M059J (cell line): ENCODE measurements at places on chromosomes 1 and 21.
A peak's percentile ranks its signal among the peaks of the same experiment; 100 is the strongest.

GRCh38 chr21:43299441-43300277, 127.3 kb downstream of the SIK1 start:
- no peak for DNase-seq

GRCh38 chr1:166840309-166841274, 1.3 kb downstream of the POGK start:
- DNase-seq = no peak

DNA sequence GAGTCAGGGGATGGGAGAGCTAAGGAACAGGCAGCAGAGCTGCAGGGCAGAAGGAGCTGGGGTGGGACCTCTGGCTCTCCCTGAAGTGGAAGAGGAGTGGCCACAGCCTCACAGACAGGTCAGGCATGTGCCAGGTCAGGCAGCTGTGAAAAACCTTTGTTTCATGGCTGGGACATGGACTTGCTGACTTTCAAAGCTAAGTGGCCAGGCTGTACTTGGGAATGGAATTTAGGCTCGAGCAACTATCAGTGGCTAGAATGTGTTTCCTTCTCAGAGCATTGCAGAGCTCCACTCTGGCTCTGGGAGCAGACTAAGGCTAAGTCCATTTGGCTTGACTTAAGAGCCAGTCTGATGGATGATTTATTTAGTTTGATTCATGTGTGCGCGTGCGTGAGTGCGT, 385.1 kb downstream of the LMX1A start:
- no peak for DNase-seq

- peak; percentile 69 for DNase-seq
Observed at GRCh38 chr1:33143698-33144097, 38.1 kb downstream of the TRIM62 start.

GRCh38 chr1:157137046-157137407, 1.2 kb downstream of the ETV3 start:
- DNase-seq = peak; percentile 42

DNA sequence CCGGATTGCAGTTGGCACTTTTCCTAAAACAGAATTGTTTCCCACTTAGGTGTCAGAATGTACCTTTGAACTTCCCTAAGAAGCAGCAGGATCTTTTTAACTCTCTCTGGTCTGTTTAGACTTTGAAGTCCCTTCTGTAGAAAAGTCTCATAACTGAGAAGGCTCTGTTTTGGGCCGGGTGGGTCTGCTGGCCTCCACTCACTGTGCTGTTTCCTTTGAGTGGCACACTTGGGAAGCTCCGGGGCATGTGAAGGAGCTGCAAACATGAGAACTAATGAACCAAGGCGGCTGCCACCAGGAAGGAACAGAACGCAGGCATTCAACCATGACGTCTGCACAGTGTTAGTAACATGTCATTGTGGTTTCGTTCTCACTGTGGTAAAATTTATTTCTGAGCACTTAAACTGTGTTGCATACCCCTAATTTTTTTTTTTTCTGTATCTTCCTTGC, 19.5 kb upstream of the NCMAP start:
- DNase-seq = peak; percentile 51

DNA sequence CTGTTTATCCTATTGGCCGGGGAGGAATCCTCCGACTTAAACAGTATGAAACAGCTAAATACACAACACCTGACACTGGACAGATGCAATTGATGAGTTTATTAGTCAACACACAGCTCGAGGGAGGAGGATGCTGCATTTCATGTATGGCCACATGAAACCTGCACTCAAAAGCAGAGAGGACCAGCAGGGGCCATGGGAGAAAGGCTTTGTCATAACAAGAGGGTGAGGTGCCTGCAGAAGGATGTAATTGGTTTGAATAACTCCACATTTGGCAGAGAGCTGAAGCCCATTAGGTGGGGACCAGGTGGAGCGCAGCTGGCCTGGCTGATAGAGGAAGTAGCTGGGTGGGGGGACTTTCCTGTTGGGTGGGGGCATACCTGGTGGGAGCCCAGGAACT, 599.1 kb downstream of the PTPRU start:
- DNase-seq = no peak

- no peak for DNase-seq
Observed at GRCh38 chr21:18518054-18518481, 114.5 kb upstream of the TMPRSS15 start.

DNA sequence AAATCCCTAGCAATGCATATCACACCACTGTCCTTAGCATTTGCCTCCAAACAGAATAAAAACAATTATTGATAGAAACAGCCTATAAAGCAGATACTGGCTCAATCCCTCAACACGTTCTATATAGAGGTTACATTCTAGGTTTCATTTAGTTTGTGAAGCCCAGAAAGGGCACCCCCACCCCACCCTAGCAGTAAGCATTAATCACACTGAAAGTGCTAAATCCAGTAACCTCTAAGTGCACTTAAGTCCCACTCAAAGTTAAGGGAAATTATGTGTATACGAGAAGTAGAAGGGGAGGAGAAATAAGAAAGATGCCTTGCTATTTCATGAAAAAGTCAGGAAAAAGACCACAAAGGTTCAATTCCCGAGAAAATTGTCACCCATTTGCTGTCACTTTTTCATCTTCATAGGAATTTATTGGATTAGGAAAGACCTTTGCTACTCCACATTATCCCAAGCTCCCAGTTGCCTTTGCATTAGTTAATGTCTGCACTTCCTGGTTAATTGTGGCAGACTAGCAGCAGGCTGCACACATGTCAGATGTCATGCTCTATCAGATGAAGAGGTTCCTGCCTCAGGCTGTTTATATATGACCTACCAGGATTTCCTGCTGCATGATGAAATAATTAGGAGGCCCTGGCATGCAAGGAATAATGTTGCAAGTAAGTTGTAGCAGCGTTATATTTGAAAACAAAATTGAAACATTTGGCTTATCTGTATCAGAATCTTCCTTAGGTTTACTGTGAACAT, 54.5 kb upstream of the LHX8 start:
- peak; percentile 78 for DNase-seq

- peak; percentile 63 for DNase-seq
Observed at GRCh38 chr1:238582816-238583215, 692.1 kb upstream of the ZP4 start.

DNA sequence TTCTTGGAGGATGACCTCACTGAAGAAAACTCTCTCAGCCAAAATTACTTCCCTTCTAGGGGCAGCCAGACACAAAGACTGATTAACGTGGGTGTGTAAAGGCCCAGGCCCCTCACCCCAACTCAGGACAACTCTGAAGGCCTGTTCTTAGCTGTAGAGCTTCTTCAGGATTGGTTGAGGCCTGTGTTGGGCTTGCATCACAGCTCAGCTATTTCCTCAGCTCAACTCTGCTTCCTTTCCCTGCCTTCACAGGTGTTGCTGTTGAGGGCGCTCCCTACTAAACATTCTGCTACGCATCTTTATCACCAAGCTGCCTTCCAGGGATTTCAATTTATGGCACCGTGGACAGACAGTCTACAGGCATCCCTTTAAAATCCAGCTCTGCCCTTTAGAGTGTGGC, 36.8 kb downstream of the MAB21L3 start:
- DNase-seq = no peak

GRCh38 chr21:29719521-29719920, 220.3 kb downstream of the GRIK1 start:
- DNase-seq = no peak

DNA sequence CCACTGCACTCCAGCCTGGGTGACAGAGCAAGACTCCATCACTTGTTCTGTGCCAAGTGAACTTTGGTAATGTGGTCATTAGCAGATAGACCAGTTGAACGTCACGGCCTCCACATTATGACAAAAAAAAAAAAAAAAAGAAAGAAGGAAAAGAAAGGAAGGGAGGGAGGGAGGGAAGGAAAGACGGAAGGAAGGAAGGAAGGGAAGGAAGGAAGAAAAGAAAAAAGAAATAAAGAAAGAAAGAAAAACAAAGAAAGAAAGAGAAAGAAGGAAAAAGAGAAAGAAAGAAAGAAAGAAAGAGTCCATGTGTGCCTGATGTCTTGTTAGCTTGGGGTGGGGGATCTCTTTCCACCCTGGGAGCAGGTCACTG, 45.3 kb downstream of the SIM2 start:
- DNase-seq = no peak

DNA sequence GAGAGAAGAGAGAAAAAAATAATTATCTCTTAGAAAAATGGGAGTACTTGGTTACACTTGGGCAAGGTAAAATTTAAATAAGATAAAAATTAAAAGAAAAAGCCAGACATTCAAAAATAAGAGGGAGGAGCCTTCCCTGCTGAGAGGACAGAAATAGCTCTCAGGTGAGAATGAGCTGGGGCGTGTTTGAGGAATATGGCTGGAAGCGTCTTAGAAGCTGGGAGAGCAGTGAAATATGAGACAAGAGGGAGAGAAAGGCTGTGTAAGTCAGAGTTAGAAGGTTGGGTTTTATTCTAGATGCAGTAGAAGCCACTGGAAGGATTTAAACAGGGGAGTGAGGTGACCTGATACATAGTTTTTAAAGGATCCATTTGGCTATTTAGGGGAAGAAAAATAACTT, 154.2 kb upstream of the L1TD1 start:
- no peak for DNase-seq

DNA sequence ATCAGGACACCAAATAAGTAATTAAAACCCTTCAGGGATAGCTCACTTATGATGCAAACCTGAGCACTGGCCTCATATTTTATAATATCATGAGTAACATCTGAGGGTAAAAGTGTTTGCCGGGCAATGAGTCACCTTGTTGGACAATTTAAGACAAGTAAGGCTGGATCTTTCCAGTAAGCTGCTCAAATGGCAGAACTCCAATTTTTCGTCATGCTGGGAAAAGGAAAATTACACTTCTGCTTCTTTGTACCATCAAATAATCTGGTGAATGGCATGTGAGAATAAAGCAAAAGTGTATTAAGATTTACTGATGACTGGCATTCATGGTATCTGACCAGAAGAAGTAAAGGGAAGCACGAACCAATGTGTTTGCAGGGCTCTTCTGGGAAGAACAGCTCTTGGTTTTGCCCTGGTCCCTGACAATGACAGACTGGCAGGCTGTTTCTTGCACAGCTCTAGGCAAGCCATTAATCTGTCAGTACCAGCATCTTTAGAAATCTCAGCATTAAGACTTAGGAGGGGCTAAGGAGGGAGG, 392.2 kb downstream of the VAV3 start:
- DNase-seq = peak; percentile 97
